ENCODE measurements at places on chromosomes 3 and 15.

GRCh38 chr3:97967966-97968365, 4.3 kb downstream of the RIOX2 start:
- no peak for DNase-seq

GRCh38 chr15:39834256-39834655, 51.6 kb upstream of the FSIP1 start:
- no peak for DNase-seq

- DNase-seq, result no peak
Measured at GRCh38 chr15:49023354-49023753, 22.9 kb downstream of the SECISBP2L start.

- DNase-seq, result no peak
Measured at GRCh38 chr3:62159709-62160092, 213.6 kb downstream of the FEZF2 start.

DNA sequence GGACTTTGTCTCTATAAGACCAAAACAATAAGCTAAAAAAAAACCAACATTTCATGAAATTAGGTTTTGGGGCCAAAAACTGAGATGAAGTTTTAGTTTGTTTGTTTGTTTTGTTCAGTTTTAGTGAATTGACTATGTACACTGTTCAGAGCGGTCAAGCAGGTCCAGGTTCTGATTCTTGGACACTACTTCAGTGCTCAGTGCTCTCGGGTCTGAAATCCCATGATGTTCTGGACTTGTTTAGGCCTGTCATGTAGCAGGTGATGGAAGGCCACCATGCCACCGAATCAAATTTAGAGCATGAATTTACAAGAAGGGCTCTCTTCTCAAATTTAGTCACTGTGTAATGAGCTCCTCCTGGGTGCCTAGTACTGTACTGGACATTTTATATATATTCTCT, 45.5 kb downstream of the COL8A1 start:
- no peak for DNase-seq

DNA sequence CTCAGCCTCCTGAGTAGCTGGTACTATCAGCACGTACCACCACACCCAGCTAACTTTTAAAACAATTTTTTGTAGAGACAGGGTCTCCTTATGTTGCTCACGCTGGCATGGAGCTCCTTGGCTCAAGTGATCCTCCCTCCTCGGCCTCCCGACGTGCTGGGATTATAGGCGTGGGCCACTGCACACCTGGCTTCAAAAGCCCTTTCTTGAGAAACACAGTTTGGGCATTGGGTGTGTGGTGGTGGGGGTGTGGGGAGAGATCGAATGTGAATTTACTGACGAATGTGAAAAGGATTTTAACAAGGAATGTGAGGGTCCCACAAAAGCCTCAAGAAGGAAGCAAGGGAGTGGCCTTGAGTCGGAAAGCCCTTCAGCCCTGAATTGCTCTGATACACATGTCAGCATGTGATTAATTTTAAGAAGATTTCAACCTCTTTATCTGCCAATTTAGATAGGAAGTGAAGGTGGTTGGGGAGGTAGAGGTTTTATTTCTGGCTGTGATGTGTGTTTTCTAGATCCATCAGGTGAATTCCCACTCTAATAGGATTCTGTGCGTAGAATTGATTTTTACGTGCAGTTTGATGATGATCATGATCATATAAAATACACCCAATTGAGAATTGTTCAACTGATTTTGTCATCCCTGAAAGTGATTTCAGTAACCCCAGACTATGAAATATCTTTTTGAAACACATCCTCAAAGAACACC, 1.1 kb downstream of the CCR4 start:
- DNase-seq, result no peak

All from NB4 (cell line).